ENCODE measurements at places on chromosomes 1 and 21. TPM values are rescaled to one million over a fixed set of nuclear protein-coding genes. Genes with fewer than 3 reads are reported as not detected.

The OR2L3 gene
- not detected for polyA plus RNA-seq

The GJA5 gene
- 2.0 TPM for polyA plus RNA-seq

The SELL gene
- not detected for polyA plus RNA-seq

The OPTC gene
- 4.0 TPM for polyA plus RNA-seq

The KCNC4 gene
- 8.1 TPM for polyA plus RNA-seq

The FCRL1 gene
- not detected for polyA plus RNA-seq

The GPX7 gene
- 30.9 TPM for polyA plus RNA-seq

The PRUNE1 gene
- polyA plus RNA-seq: 42.8 TPM

The LRRIQ3 gene
- polyA plus RNA-seq: 0.08 TPM

The OR2T29 gene
- polyA plus RNA-seq: not detected

The COL16A1 gene
- polyA plus RNA-seq: 3.4 TPM

The CRNN gene
- polyA plus RNA-seq: not detected

The LEFTY1 gene
- 7.3 TPM for polyA plus RNA-seq
